Fibroblast of lung (primary cell): ENCODE measurements at places on chromosomes 12 and 14. TPM values are rescaled to one million over a fixed set of nuclear protein-coding genes. Genes with fewer than 3 reads are reported as not detected.

Gene RPL10L
- total RNA-seq: not detected in 2 replicates

DNA sequence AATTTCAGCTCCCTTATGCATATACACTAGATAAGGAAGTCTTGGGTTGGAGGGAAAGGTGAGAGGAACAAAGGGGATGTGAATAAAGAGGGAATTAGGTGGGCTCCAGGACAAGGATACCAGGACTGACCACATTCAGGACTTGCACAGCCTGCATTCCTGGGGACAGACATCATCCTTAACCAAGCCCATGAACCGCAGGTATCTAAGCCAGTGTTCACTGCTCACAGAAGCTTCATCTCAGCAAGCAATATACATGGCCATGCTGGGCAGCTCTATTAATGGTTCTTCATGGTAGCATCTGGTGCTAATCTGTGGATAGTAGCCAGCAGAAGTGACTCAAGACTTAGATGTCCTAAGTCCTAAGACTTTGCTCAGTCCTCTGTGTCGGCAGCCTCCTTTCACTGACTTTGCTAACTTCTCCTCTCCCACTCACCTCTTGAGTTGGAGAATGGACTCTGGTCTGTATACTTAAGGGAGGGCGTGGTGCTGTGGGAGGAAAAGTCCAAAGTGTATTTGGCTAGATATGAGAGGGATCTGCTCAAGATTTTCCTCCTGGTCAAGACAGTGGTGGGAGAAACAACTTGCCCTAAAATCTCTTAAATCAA lies 136.1 kb downstream of the ASCL1 start:
- DNase-seq: no peak
- no peak overlapping the region for H3K27ac ChIP-seq
- no peaks in the 10 kb centered on the region for H3K4me1 ChIP-seq

GRCh38 chr14:66237741-66238140 lies 248.4 kb upstream of the CCDC196 start:
- no peak for DNase-seq
- no peaks in the 10 kb centered on the region for H3K4me1 ChIP-seq
- H3K4me3 ChIP-seq: no peak overlapping the region

Gene FITM1
- total RNA-seq: under 0.01 TPM in 1 of 2 replicates, not detected in the other

DNA sequence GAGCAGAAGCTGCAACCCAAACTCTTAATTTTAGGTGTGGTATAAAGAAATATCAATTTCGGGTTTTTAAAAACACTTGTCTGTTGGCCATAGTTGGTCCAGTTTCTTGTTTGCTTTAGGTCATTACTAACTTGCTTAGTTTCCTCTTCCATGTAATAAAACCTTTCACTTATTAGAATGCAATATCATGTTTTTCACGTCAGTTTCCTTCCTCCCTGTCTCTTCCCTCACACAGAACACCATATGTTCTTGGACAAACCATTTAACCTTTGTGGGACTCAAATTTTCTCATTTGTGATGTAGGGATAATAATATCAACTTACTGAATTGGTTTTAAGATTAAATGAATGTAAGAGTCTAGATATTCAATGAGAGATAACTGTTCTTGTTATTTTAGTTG lies 22.9 kb downstream of the PMCH start:
- no peaks in the 10 kb centered on the region for H3K36me3 ChIP-seq
- no peak overlapping the region for H3K27ac ChIP-seq
- no peak overlapping the region for H3K4me3 ChIP-seq
- H3K4me1 ChIP-seq: no peaks in the 10 kb centered on the region
- no peak for DNase-seq
- H3K27me3 ChIP-seq: no peaks in the 10 kb centered on the region

Gene CPNE6
- total RNA-seq: not detected in 2 replicates

Gene RNF10
- 93.0 and 174 TPM in 2 replicates for total RNA-seq

DNA sequence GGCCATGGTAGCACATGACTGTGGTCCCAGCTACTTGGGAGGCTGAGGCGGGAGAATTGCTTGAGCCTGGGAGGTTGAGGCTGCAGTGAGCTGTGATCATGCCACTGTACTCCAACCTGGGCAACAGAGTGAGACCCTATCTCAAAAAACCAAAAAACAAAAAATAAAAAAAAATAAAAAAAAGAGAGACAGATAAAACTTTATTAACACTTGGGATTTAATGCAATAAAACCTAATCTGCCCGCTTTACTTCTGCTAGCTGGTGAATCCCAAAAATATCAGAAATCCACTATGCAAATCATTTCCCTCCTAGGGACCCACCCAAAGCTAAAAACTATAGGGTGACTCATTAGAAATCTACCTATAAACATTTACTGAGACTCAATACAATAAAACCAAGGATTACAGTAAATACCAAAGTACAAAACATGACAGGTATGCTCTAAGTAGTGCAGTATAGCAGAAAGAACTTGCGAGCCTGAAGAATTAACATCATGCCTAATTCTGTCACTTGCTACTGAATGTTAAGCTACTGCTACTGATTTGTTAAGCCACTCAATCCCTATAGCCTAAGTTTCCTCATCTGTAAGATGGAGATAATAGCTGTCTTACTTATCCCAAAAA lies 50.1 kb upstream of the STAC3 start:
- no peaks in the 10 kb centered on the region for H3K27me3 ChIP-seq
- no peak overlapping the region for H3K27ac ChIP-seq
- H3K36me3 ChIP-seq: peaks cover 4% of the 10 kb centered on the region
- no peak overlapping the region for H3K4me3 ChIP-seq
- H3K4me1 ChIP-seq: no peaks in the 10 kb centered on the region
- no peak for DNase-seq

- H3K27me3 ChIP-seq: no peaks in the 10 kb centered on the region
- H3K4me3 ChIP-seq: no peak overlapping the region
- peaks cover 13% of the 10 kb centered on the region for H3K4me1 ChIP-seq
- H3K36me3 ChIP-seq: no peaks in the 10 kb centered on the region
- DNase-seq: no peak
Observed at GRCh38 chr14:69667938-69668335, 56.5 kb downstream of the SUSD6 start.

GRCh38 chr12:115828168-115828567 lies 449.3 kb downstream of the MED13L start:
- no peak for DNase-seq
- H3K27me3 ChIP-seq: no peaks in the 10 kb centered on the region
- no peak overlapping the region for H3K27ac ChIP-seq
- no peak overlapping the region for H3K4me3 ChIP-seq
- no peaks in the 10 kb centered on the region for H3K36me3 ChIP-seq

DNA sequence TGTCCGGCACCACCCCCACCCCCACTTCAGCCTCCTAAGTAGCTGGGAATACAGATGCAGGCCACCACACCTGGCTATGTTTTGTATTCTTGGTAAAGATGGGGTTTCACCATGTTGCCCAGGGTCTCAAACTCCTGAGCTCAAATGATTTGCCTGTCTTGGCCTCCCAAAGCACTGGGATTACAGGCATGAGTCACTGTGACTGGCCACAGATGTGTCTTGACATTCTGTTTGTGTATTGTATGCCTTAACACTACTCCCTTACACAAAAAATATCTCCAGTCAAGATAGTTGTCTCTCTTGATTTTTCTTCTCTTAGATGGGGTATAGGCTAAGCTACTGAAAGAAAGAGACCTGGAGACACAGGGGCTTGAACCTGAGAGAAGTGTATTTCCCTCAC lies 17.6 kb downstream of the CLEC14A start:
- H3K4me1 ChIP-seq: peaks cover 2% of the 10 kb centered on the region
- H3K27me3 ChIP-seq: no peaks in the 10 kb centered on the region
- peak; percentile 61 for DNase-seq
- H3K4me3 ChIP-seq: no peak overlapping the region

Gene STAT2
- 284 and 368 TPM in 2 replicates for total RNA-seq

GRCh38 chr14:68662392-68662791 lies 130.5 kb downstream of the ZFP36L1 start:
- no peak overlapping the region for H3K4me3 ChIP-seq
- DNase-seq: no peak
- H3K27me3 ChIP-seq: no peaks in the 10 kb centered on the region

Gene KRT6A
- total RNA-seq: not detected in 2 replicates

DNA sequence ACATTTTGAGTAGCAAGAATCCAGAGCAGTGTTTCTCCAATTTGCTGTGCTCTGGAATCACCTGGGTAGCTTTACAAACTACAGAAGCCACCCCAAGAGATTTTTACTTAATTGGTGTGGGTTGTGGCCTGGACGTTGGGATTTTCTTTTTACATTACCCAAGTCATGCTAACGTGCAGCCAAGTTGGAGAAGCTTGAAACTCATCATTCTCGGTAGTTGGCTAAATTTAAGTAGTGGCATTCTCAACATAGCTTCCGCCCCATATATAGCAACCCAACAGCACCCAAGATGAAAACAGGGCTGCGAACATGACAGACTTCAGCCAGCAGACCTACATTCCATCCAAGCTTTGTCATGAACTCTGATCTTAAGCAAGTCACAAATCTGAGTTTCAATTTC lies 25.0 kb downstream of the DAD1 start:
- H3K27ac ChIP-seq: no peak overlapping the region
- H3K4me3 ChIP-seq: no peak overlapping the region
- DNase-seq: no peak
- peaks cover 2% of the 10 kb centered on the region for H3K36me3 ChIP-seq

Gene PGF
- 4.6 and 7.6 TPM in 2 replicates for total RNA-seq

Gene KRT85
- total RNA-seq: not detected in 2 replicates

DNA sequence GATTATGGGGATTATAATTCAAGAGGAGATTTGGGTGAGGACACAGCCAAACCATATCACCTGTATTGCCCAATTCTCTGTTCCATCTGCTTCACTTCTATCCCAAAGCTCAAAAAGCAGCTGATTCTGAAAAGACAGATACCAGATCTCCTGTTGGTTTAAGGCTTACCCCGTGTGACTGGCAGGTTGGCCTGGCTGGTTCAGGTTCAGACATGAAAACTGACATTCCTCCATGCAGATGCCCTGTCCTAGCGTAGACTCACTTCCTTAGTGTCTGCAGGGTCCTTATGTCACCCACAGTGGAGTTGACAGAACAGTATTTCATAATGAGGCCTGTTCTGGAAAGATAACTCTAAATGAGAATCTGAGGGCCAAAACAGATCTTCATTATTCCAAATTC lies 61.1 kb upstream of the FLRT2 start:
- H3K27me3 ChIP-seq: no peaks in the 10 kb centered on the region
- peaks cover 5% of the 10 kb centered on the region for H3K4me1 ChIP-seq
- no peaks in the 10 kb centered on the region for H3K36me3 ChIP-seq

DNA sequence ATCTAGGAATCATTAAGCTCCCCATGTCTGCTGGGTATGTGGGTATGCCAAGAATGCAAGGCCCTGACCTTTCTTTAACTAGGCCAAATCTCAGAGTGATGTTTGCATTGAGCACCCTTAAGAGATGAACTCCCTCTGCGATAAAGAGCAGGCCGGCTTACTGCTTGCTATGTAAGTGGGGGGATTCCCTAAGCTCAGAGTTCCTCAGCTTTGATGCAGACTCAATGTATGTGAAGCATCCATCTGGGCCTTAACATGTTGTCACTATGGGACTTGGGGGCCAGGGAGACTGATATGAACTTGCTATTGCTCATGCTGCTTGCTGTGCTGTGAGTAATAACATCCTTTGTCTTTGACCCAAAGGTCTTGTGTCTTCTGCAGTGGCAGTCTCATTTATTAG lies 149.7 kb downstream of the C12orf75 start:
- DNase-seq: no peak
- no peak overlapping the region for H3K27ac ChIP-seq
- H3K4me3 ChIP-seq: no peak overlapping the region

Gene SLC35F4
- not detected in 2 replicates for total RNA-seq

GRCh38 chr14:89040080-89040459 lies 215.6 kb downstream of the TTC8 start:
- no peak overlapping the region for H3K27ac ChIP-seq
- H3K36me3 ChIP-seq: no peaks in the 10 kb centered on the region
- no peak overlapping the region for H3K4me3 ChIP-seq

Gene KRT79
- total RNA-seq: not detected in 2 replicates

- DNase-seq: peak; percentile 49
- H3K4me1 ChIP-seq: peaks cover 17% of the 10 kb centered on the region
- no peak overlapping the region for H3K27ac ChIP-seq
- H3K36me3 ChIP-seq: no peaks in the 10 kb centered on the region
- no peaks in the 10 kb centered on the region for H3K27me3 ChIP-seq
Observed at GRCh38 chr14:53306911-53307310, 153.8 kb upstream of the DDHD1 start.

Gene LBHD2
- not detected in 2 replicates for total RNA-seq

DNA sequence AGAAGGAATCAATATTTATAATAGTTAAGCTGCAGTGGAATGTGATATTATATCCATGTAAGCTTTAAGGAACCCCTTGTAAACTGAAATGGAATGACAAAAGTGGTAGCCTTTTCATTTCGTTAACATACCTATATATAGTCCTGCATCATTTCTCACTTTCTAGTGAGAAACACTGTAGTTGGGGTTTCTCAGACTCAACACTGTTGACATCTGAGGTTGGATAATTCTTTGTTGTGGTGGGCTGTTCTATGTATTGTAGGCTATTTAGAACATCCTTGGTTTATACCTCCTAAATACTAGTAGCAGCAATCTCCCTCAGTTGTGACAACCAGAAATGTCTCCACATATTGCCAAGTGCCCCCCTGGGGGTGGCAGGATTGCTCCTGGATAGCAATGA lies 79.1 kb downstream of the RAD52 start:
- peaks cover 5% of the 10 kb centered on the region for H3K36me3 ChIP-seq
- no peak overlapping the region for H3K4me3 ChIP-seq
- no peaks in the 10 kb centered on the region for H3K4me1 ChIP-seq
- no peak overlapping the region for H3K27ac ChIP-seq
- H3K27me3 ChIP-seq: no peaks in the 10 kb centered on the region
- DNase-seq: no peak

DNA sequence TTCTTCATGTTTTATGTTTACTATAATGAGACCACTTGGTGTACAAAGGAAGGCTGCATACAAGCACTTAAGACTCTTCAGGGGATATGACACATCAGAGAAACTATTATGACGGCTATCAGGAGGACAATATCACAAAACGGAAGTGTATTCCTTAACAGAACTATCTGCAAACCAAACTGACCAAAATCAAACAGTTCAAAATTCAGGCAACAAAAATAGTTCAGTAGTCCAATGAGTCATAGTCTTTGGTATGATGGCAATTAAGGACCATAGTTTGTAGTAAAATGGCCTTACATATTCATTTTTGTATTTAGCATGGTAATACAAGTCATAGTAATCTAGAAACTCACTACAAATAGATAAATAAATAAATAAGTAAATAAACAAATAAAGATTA lies 1638.7 kb upstream of the SEL1L start:
- no peaks in the 10 kb centered on the region for H3K4me1 ChIP-seq
- H3K4me3 ChIP-seq: no peak overlapping the region
- no peak overlapping the region for H3K27ac ChIP-seq
- peak; percentile 8 for DNase-seq

- H3K4me3 ChIP-seq: no peak overlapping the region
- H3K36me3 ChIP-seq: no peaks in the 10 kb centered on the region
- H3K27ac ChIP-seq: no peak overlapping the region
- no peaks in the 10 kb centered on the region for H3K4me1 ChIP-seq
Observed at GRCh38 chr12:25801734-25802133, 156.7 kb upstream of the RASSF8 start.
